ENCODE measurements at places on chromosomes 7 and 10.

GRCh38 chr7:87337331-87337730 lies 8.1 kb upstream of the CROT start:
- no peak for DNase-seq

GRCh38 chr7:133650069-133650468 lies 397.2 kb downstream of the EXOC4 start:
- no peak for DNase-seq

- no peak for DNase-seq
These were observed 106.4 kb upstream of the SDK1 start for GRCh38 chr7:3194501-3195141.

DNA sequence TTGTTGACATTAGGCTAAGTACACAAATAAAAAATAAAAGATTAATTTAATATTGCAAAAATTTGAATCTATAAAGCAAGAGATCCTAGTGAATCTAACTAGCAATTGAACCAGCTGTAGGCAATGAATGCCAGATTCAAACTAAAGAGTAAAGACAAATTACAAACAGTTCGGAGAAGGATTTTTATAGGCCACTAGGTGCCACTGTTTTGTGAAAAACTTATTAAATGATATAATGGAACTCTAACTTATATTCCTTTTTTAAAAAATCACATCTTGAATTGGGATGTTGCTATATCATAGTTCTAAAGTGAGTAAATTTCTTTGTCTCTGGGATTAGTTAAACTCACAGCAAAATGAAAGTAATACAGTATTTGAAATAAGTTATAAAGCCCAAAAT lies 39.1 kb upstream of the GNAI1 start:
- DNase-seq: no peak

GRCh38 chr10:98296524-98296923 lies 28.5 kb upstream of the LOXL4 start:
- no peak for DNase-seq

DNA sequence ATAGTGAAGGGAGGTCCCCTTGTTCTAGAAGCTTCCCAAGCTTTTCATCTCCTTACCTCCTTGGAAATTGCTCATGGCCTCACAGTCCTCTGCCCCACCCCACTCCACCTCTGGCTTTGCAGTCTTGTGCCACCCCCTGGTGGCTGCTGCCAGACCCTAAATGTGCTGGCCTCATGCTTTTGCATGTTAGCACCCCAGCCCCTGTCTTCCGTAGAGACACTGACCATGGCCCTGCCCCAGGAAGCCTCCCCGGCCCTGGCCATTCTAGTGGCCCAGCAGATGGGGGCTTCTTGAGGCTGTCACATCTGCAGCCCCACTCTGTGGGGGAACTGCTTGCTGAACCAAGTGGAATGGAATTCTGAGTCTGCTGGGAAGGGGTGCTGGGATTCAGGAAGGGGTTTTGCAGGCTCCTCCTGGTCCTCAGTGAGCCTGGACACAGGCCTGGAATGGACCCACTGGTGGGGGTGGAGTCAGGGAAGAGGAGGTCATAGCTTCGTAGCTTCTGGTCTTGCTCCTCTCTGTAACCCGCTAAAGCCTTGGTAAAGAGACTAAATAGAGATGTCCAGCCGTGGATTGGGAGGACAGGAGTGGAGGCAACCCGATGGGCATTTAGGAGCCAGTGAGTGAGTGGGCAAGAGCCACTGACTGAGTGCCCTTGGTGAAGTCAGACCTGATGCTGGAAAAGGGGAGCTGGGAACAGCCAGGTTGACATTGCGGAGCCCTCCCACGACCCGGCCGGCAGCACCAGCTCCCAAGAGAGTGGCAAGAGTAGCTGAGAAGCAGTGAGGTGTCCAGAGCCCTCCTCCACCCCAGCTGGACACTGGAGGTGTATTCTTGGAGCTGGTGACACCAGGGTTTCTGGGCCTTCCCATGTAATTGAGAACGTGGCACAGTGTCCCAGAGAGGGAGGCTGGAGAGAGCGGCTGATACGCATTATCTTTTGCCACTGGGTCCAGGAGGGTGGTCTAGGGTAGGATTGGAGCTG lies 20.9 kb downstream of the RAMP3 start:
- DNase-seq: no peak

GRCh38 chr7:151645311-151645710 lies 125.6 kb upstream of the RHEB start:
- DNase-seq: no peak

- DNase-seq: no peak
These were observed 1.5 kb upstream of the POLD2 start for GRCh38 chr7:44124822-44125202.

- DNase-seq: no peak
These were observed 14.3 kb upstream of the RPA3 start for GRCh38 chr7:7732621-7733281.

DNA sequence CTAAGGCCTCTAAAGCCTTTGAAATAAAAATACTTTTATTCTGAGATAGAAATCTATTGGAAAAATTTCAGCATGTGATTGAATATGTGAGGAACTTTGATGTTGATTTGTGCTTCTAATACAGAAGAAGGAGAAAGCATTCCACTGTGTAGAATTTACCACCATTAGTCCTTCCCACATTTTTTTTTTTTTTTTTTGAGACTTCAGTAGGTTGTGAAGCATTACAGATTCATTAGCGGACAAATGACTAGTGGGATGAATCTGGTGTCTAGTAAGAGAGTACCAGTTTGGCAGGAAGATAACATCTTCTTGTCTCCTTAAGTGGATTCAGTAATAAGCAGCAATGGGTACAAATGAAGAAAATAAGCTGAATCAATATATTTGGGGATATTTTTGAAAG lies 95.5 kb downstream of the ANKRD30A start:
- DNase-seq: no peak

- no peak for DNase-seq
These were observed 507.4 kb downstream of the SORCS3 start for GRCh38 chr10:105148456-105148855.

GRCh38 chr7:95472581-95473161 lies 13.1 kb upstream of the ASB4 start:
- no peak for DNase-seq

- DNase-seq: no peak
These were observed 32.0 kb upstream of the ABCB4 start for GRCh38 chr7:87507446-87507845.

DNA sequence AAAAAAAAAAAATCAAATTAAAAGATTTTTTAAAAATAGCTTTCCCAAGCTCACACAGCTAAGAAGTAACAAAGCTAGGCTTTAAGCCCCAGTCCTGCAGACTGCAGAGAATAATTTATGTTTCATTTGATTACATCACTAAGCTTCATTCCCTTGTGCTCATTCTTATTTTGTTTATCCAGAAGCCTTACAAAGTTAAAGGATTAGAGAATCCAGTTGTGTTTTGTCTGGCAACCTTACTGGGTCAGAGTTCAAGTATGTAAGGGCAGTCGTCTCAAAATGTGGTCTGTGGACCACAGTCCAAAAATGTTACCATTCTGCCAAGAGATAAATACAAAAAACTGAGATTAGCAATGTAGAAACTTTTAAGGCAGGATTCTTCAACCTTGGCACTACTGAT lies 32.1 kb upstream of the EZH2 start:
- DNase-seq: no peak

All from CD8-positive, alpha-beta memory T cell (primary cell).